Vagina (tissue), 2 donors: ENCODE measurements at places on chromosomes 5 and 9. TPM values are rescaled to one million over a fixed set of nuclear protein-coding genes. Genes with fewer than 3 reads are reported as not detected.

DNA sequence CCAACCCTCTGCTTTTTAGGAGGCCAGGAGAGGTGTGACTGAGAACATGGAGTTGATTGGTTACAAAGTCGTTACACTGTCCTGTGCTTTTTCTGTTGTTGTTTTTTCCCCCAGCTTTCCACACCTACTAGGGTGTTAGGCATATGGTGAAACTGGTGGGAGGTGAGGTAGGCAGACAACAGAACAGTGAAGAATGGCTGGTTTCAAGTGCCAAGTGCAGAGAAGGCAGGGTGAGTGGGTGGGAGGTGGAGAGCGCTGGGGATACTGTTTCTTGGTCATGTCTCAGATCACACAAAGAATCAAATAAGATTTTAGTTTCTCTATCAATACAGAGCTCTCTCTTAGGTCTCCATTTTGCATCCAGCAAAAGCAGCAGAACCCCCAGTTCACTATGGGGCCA is 2.2 kb upstream of the SPTAN1 start:
- no peak for DNase-seq

PCDHA2 gene
- not detected for total RNA-seq

- DNase-seq, result no peak
These were observed 491.0 kb upstream of the CLINT1 start for GRCh38 chr5:158349987-158350386.

DNA sequence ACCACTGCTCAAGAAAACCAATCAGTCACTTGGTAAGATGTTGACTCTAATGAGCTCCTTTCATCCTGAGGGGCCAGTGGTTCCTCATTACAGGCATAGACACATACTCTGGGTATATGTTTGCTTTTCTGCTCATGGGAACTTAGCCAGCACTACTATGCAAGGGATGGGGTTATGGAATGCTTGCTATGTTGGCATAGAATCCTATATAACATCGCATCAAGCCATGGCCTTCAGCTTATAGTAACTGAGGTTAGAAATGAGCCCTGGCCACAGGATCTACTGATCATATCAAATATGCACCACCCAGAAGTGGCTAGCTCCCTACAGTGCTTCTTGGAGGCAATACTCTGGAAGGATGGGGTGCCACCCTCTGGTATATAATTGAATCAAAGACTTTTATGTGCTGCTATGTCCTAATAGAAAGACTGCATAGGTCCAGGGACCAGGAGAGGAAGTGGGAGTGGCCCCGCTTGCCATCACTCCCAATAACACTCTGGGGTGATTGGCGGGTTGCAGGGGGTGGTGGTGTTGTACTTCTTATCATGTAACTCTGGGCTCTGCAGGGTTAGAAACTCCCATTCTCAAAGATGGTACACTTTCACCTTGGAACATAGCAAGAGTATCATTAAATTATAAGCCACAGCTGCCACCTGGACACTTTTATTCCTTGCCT is 70.3 kb downstream of the ZNF366 start:
- no peak for DNase-seq

DNA sequence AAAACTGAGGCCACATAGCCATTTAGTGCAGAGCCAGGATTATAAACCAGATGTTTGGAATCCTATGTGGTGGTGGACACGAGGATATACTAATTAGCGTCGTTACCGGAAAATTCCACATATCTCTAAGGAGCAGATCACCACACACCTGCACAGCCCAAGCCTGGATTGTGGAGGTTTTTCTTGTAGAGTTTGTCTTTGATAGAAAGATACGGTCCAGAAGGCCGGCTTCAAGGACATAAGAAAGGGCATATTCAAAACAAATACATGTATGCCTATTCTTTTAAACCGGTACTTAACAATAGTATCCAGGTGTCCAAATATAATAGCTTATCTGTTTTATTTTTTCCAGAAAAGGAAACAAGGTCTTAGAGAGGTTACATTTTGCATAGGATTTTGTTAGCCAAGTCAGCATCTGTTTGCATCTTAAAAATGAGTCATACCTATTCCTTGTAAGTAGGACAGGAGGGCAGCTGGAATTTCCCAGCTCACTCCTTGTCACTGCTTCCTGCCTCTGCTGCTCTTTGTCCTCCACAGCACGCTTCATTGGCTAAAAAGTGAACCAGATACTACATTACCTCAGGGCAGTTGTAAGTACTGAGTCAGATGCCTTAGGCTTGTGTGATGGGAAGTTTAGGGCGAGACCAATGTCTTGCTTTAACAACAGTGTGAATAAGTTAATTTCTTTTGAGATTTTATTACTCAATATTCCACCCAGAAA is 3.6 kb downstream of the TMC1 start:
- no peak for DNase-seq

DNA sequence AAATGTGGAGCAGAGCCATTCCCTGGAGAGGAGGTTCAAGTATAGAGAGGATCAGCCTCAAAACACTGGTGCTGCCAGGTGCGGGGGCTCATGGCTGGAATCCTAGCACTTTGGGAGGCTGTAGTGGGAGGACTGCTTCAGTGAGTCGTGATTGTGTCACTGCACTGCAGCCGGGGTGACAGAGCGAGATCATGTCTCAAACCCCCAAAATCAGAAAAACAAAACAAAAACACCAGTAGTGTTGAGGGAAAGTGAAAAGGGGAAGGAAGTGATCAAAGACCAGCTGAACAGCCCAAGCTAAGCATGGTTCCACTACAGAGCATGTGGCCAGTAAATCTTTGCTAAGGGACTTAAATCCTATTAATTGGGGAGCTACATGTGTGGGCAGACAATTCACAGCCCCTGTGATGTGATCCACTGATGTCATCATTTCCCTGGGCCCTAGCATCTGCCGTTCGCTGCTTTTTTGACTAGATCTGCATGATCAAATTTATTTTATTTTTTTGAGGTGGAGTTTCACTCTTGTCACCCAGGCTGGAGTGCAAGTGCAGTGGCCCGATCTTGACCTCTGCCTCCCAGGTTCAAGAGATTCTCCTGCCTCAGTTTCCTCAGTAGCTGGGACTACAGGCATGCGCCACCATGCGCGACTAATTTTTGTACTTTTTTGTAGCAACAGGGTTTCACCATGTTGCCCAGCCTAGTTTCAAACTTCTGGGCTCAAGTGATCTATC is 2.7 kb upstream of the PCBD2 start:
- DNase-seq, result no peak

DNA sequence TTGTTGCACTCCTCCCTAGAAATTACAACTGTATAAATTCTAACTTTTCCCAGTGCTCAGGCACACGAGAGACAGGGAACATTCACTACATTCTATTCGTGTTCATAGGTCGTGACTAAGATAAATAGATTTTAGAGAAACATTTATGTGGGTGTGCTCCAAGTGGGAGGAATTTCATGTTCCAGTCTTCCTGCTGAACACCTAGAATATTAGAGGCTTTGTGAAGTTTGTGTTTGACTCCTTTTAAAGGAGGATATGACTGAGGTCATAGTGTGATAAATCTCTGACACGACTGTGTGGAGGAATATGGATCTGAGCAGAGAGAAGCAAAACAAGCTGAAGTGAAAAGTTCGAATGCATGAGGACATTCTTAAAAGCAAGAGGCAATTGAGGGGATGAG is 355.3 kb downstream of the ZSWIM6 start:
- no peak for DNase-seq

DNA sequence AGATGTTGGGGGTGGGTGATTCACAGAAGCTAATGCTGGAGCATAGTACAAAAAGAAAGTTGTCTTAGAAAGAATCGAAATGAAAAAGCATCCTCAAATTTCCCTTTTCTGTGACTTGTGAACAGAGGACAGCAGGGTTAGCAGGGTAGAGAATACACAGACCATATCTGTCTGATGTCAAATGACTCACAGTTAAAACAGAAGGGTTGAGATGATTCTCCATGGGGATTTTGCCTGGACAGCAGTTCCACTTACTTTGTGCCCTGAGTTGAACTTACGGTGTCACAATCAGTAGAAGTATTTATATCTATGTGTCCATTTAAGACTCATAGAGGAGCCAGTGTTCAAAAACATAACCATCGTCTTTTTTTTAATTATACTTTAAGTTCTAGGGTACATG is 801.6 kb downstream of the KCTD16 start:
- DNase-seq, result no peak

DNA sequence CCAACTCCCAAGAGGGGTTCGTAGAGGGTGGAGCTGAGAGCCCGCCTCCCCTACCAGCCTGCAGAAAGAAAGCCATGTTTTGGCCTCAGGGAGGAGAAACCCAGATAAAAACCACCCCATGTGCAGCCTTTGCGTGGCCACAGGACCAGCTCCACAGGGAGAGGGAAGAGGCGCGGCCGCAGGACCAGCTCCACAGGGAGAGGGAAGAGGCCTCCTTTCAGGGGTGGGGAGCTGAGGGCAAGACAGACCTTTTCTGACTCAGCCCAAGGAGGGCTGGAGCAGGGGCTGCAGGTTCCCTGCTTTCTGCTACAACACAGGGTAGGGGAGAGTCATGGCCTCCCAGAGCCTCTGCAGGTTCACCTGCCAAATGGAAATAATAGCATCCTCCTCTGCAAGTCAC is 37.6 kb upstream of the KCNMB1 start:
- no peak for DNase-seq

DNA sequence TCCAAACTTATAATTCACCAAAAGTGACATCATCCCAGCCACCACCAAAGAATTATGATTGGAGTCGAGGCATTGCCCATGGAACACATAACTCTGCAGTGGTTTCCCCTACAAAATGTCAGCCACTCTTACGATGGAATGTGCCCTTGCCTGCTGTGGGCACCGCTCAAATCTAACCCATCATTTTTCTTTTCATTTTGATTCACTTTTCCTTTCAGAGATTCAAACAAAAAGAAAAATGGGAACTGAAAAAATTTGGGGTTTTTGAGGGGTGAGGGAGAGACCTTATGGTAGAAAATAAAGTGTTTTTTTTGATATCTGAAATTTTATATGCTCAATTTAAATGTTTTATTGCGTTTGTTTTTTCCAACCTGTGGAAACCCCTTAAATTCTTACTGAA is 28.1 kb downstream of the SMARCA2 start:
- DNase-seq, result no peak

CA9 gene
- 0.98 TPM for total RNA-seq

ITGA2 gene
- total RNA-seq, result 18.4 TPM

DNA sequence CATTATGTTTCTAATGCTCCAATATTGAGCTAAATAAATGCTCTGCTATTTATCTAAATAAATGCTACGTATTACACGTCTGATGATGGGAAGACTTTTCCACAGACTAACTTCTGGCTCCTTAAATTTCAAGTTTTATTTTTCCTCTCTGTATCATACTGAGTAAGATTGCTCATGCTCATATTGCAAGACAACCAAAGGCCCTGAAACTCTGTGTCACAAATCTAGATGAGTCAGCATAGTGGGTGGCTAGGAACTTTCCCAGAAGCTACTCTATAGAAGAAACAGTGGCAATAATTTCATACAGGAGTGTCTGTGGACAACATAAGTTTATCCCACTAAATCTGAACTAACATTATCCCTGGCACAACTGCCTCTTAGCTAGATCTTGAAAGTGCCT is 53.0 kb upstream of the RFX3 start:
- no peak for DNase-seq

GRCh38 chr5:43042176-43042625 is 2.1 kb upstream of the ANXA2R start:
- no peak for DNase-seq

DNA sequence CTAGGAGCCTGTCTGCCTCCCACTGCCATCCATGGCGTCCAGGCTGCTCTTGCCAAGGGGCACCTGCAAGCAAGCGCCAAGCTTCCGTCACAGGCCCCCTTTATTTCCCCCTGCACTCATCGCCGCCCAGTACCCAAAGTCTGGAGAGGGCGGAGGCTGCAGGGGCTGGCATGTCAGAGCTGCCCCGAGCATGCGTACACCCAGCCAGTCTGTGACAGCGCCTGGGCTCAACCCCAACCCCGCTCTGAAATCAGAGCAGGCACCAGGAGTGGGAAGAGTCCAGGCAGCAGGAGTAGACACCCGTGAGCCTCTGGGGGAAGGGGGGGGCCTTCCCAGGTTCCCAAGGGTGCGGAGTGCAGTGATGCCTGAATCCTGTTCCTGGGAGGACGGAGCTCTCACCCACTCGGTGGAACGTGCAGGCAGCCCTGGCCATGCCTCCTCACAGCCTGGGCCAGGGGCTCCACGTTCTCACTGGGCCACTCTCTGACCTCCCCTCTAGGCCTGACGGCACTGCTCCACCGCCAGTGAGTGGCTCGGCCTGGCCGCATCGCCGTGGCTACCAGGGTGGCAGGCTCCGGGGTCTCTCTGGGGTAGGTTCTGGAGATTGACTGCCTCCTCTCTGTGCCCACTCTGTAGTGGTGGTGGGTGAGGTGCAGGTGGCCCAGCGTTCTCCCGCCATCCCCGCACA is 469.0 kb downstream of the CDH9 start:
- no peak for DNase-seq

DNA sequence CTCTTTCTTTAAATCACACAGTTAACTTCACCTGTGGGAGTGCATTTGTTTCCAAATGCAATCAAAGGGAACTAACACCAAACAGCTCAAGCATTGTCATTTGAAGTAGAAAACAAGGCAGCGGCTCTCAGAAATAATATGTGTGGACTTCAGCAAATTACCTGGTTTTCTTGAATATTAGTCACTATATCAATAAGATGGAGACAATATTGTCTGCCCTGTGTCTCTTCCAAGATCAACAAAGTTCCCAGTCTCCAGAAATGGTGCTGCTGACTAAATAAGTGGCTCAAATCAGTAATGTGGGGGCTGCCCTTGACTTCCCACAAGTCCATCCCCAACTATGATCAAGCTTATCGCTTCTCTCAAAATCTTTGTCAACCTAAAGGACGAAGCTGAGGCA is 53.1 kb upstream of the CEMIP2 start:
- DNase-seq, result no peak

ANKHD1 gene
- 140 TPM for total RNA-seq

DNA sequence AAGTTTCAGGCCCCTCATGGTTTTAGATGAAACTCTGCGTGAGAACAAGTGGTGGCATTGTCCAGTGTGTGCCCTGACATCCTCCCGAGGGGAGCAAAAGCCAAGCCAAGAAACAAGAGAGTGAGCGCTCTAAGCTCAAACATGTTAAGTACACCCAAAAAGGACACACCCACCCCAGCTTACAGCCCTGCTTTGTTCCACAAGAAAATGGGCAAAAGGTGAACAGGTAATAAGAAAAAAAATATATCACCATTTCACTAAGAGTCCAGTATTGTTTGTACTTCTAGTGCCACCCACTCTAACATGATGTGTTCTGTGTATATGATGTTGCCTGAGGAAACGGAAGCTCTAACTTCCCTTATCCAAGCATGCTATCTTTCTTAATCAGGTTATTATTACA is 278.2 kb downstream of the SLIT3 start:
- DNase-seq, result no peak

GRCh38 chr5:14958188-14958587 is 86.6 kb upstream of the ANKH start:
- no peak for DNase-seq
